Activated T-helper 2 cell treated with anti-CD3 and anti-CD28 coated beads, Interferon-gamma antibody, Interleukin-2, Interleukin-4, amounts not matched to agents 10 μg/mL and 5 μg/mL and 100 μg/mL, durations not matched to agents 14 hours and 24 hours and 36 hours (primary cell): ENCODE measurements at places on chromosomes 4 and X.

DNA sequence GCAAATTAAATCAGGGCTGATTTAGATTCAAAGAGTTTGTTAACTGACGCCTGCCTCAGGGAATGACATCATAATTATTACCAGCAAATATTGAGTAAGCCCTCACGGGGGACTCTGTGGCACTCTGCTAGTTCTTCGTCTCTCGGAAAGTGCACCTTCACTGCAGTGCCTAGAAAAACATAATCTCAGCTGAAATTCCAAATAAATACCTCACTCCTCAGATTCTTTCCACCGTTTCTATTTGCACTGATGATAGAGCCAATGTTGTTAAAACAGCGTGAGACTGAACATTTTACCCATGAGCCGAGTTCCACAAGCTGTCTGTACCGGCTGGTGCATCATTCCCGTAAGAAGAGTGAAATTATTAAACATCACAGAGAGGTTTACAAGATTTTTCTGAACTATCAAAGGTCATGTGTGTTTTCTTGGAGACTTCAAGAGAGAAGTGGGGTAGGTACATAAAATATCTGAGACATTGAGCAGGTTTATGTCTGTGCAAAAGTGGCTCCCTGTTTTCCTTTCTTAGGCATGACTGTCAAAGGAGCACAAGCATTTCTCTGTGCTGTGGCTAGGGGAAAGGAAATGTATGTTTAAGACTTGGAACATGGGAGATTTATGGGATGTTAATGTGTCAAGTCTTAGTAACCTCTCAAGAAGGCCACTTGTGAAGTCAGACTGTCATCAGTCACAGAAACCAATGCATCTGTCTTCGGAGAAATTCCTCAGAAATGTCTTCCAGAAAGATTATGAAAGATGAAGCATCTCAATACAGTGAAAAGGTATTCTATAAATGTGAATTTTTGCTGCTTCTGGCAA is 119.6 kb downstream of the CBLL2 start:
- no peaks in the 10 kb centered on the region for H3K36me3 ChIP-seq
- H3K4me3 ChIP-seq: no peak overlapping the region
- DNase-seq: no peak

DNA sequence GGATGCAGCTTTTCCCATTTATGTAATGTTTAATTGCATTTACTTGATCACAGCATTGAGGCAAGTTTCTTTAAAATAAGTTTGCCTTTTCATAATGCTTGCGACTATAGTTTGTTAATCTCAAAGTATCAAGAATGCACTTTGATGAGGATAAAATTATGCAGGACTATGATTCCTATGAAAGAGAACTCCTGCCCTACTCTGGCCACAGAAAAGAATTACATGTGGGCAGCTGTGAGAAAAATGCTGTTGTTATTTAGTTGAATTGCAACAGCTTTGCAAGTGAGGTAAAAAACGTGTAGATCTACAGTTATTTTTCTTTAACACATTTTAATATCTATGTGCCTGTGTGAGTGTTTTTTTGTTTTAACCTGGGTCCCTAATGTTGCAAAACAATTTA is 12.5 kb upstream of the OSTC start:
- DNase-seq: no peak
- peaks cover 48% of the 10 kb centered on the region for H3K36me3 ChIP-seq
- no peak overlapping the region for H3K4me3 ChIP-seq
- no peaks in the 10 kb centered on the region for H3K27me3 ChIP-seq
- H3K4me1 ChIP-seq: no peaks in the 10 kb centered on the region

DNA sequence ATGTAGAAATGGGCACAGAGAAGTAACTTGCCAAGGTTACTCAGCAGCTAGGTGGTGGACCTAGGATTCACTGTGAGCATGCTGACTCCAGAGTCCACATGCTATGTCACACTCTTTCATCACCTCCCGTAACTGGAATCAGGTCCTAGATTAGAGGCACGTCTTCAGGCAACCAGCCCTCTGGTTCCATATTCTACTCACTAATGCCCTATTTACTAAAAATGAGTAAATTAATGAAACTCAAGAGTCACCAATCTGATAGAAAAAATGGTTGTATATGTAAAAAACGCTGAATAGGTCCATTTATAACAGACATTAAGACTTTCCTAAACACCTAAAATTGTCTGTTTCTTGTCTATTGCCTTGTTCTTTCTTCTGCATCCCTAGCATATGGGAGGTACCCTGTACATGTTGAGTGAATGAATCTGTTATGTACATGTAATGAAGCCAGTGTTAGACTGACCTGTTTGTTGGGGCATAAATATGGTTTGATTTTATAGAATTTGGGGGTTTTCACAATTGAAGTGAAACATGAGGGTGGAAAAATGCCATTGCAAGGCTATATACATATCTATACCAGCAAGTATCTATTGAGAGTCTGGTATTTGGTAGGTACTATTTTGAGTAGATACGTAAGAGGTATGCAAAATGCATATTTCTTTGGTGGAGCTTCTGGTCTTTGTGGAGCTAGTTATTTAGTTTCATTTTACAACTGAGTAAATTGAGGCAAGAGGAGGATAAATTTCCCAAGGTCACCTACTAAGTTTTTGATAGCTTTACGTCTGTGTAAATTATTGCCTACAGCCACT is 7.5 kb upstream of the RUFY3 start:
- no peaks in the 10 kb centered on the region for H3K36me3 ChIP-seq
- DNase-seq: no peak
- H3K27me3 ChIP-seq: no peaks in the 10 kb centered on the region
- no peak overlapping the region for H3K4me3 ChIP-seq
- peaks cover 38% of the 10 kb centered on the region for H3K4me1 ChIP-seq
- no peak overlapping the region for H3K27ac ChIP-seq

DNA sequence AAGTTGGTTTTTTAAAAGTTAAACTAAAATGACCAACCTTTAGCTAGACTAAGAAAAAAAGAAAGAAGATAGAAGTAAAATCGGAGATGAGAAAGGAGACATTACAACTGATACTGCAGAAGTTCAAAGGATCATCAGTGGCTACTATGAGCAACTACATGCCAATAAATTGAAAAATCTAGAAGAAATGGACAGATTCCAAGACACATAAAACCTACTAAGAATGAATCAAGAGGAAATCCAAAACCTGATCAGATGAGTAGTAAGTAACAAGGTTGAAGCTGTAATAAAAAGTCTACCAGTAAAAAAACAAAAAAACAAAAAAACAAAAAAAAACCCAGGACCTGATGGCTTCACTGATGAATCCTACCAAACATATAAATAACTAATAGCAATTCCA is 16.1 kb downstream of the IQCM start:
- H3K4me3 ChIP-seq: no peak overlapping the region
- no peak overlapping the region for H3K27ac ChIP-seq
- H3K4me1 ChIP-seq: no peaks in the 10 kb centered on the region
